ENCODE measurements at places on chromosomes 16 and 17.
A peak's percentile ranks its signal among the peaks of the same experiment; 100 is the strongest.

DNA sequence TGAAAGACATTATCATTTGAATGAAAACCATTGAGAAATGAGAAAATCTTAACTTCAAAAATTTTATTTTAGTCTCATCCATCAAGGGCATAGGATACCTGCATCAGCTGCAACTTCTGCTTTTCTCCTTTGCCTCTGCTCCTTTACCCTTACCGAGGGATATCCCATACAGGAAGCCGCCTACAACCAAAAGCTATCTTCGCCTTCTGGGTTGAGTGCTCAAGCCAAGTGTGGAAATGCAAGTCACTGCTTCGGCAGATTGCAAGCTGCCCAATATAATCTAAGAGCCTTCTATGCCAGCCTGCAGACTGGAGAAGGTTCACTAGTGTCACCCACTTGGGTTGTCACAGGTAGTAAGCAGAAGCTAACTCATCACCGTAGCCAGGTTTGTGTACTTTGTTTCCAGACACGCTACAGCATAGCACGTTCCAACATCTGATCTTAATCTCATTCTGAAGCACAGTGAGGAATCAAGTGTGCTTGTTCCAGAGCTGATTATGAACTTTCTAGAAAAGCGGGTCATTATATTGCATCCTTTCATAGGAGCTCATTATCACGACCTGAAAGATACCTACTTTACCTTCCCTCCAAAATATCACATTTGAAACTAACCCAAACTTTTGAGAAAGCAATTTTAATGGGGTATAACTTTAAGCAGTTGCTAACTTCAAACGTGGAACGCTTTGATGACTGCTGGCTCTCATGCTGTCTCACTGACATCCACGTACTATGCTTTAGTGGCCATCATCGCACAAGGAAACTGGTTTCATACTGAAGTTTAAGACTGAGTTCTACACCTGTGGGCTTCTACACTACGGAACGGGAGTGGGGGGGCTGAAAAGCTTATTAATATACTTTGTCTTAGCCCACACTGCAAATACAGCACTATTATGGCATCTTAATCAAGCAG lies 8.0 kb upstream of the UNK start:
- no peak for DNase-seq

GRCh38 chr16:19137201-19138128 lies 23.7 kb downstream of the ITPRIPL2 start:
- DNase-seq, result peak; percentile 52

- no peak for DNase-seq
Observed at GRCh38 chr17:79980246-79981043, 55.2 kb downstream of the TBC1D16 start.

DNA sequence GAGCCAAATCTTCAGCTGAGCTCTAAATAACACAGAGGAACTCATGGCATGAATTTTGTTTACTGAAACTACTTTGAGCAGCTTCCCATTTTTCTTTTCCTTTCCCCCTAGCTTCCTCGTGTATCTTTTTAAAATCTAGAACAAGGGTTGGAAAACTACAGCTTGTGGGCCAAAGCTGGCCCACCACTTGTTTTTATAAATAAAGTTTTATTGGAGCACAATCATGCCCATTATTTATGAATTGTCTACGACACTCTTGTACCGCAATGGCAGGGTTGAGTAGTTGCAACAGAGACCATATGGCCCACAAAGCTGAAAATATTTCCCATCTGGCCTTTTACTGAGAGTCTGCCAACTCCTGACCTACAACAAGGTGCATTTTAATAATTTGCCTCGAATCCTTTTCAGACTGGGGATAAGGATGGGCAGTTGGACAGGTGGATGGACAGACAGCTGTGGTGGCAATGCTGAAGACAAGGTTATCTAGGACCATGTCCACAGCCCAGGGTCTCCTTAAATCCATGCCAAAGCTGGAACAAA lies 87.7 kb downstream of the RMI2 start:
- no peak for DNase-seq

DNA sequence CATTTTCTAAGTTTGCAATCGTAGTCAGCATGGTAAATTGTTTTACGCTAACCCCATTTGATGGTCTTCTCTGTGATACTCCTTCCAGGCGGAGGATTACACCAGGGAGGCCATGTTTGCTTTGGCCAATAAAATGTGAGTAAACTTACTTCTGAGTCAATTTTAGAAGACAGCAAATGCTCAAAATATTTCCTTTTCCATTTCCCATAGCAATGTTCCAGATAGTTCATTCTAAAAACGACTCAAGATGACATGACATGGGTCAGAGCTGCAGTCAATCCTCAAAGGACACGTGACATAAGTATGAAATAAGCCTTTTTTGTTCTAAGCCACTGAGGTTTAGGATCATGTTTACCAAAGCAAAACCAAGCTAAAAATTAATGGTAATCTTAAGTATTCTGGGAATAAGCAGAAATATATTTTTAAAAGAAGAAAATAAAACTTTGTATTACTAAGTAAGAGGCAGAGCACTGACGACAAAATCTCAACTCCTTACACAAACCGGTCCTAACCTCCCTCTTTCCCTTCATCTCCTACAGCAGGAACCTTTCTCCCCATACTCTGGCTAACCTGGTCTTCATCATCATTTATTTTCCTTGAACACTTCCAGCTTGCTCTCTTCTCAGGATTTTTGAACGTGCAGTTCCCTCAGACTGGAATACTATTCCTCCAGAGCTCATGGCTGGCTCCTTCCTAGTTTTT lies 266.2 kb downstream of the CEP112 start:
- no peak for DNase-seq

- DNase-seq, result no peak
Observed at GRCh38 chr16:30030841-30031413, at the start of gene TLCD3B. Gene TLCD3B (minus strand): TSS chr16:30031271. CDS start chr16:30030527, 744 bp downstream.

- DNase-seq, result no peak
Observed at GRCh38 chr17:20706751-20707373, 127.3 kb downstream of the CDRT15L2 start.

- DNase-seq, result no peak
Observed at GRCh38 chr17:69864462-69864861, 210.6 kb upstream of the KCNJ16 start.

GRCh38 chr16:86499889-86500707 lies 10.2 kb upstream of the FOXF1 start:
- DNase-seq, result no peak

- no peak for DNase-seq
Observed at GRCh38 chr17:66415366-66416206, 113.2 kb downstream of the PRKCA start.

- DNase-seq, result no peak
Observed at GRCh38 chr17:12599186-12599920, 66.3 kb upstream of the MYOCD start.

- no peak for DNase-seq
Observed at GRCh38 chr16:30980959-30981358, 4.0 kb upstream of the HSD3B7 start.

GRCh38 chr17:44604768-44605485 lies 47.6 kb downstream of the FZD2 start:
- no peak for DNase-seq

DNA sequence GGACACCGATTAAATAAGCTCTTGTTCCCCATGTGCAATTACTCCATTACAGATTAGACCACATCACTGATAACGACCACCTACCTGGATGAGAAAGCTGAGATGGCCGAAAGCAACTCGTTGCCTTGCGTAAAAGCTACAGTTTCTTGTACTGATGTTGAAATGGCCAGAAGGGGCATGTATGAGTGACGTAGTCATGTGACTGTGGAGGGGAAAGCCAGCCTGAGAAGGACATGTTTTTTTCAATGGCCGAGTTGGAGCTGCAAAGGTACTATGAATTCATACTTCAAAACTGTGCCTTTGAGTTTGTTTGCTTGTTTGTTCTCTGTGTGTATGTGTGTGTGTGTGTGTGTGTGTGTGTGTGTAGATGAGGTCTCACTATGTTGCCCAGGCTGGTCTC lies 17.0 kb upstream of the HYDIN start:
- no peak for DNase-seq

GRCh38 chr17:62629556-62630364 lies 2.3 kb downstream of the MRC2 start:
- no peak for DNase-seq

DNA sequence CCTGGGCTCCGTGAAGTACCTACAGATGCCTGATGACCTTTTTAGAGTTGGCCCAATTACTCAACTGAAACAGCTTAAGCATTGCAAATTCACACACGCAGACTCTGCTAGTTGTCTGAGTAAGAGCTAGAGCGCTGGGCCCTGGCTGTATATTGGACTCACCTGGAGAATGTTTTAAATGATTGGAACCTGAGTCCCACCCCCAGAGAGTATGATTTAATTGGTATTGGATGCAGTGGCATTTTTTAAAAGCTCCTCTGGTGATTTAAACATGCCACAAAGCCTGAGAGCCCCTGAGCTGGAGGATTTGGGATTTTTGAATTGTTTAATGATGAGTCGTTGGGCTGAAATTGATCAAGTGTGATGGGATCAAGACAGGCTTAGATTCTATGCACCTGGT lies 143.9 kb upstream of the SDK2 start:
- DNase-seq, result no peak

DNA sequence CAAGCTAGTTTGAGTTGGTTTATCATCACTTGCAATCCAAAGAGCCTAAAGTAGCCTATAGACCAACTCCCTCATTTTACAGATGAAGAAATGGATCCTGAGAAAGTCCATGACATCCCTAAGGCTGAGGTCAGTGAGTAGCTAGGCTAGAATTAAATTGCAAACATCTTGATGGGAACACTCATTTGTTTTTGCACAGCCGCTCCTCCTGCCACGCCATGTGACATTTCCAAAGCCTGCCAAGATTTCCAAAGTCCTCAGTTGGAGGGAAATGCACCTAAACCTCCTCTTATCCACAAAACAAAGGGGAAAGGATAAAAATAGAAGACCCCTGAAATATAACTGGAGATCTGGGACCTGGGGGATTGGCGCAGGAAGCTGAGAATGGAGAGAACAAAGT lies 15.0 kb downstream of the TMEM92 start:
- DNase-seq, result peak; percentile 66

DNA sequence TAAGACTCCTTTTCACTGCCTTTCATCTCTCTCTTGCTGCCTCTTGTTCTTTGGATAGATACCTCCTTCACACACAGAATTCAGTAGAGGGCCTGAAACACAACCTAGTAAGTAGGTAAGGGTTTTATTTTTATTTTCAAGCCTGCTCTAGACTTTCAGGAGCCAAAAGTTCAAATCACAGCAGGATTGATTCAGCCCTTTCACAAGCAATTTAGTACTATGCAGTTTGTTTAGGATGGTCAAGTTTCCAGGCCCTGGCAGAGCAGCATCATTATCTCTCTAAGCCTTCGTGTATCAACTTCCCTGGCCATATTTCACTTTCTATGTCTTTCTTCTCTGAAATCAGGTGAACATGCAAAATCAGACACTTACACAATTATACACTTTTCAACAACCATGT lies 148.8 kb upstream of the CORO6 start:
- no peak for DNase-seq

- DNase-seq, result peak; percentile 51
Observed at GRCh38 chr16:47311738-47312505, 148.9 kb downstream of the ITFG1 start.

- no peak for DNase-seq
Observed at GRCh38 chr17:17985555-17985954, 12.9 kb downstream of the DRC3 start.

DNA sequence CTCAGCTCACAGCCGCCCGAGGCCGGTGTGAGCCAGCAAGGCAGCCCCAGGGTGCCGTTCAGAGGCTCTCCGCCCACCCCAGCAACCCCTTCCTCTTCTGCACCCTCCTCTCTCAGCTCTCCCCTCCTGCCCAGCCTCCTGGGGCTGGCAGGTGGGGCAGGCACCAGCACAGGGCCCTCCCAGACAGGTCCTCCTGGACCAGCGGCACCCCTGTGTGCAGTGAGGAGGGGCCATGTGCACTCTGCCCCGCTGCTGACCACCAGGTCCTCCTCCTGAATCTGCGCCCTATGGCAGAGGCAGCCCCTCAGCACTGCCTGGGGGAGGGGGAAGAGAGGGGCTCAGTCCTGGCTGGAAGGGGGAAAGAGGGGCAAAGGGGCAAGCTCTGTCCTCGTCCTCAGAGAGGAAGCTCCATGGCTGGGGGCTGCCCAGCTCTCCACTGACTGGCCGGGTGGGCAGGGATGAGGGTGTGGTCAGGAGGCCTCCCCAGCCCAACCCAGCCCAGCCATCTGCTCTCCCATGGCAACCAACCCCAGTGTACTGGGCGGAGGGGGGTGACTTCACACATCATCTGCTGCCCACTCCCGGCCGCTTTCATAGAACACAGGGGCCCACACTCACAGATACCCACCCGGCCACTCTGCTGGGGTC lies 5.4 kb upstream of the BCAR1 start:
- DNase-seq, result no peak

DNA sequence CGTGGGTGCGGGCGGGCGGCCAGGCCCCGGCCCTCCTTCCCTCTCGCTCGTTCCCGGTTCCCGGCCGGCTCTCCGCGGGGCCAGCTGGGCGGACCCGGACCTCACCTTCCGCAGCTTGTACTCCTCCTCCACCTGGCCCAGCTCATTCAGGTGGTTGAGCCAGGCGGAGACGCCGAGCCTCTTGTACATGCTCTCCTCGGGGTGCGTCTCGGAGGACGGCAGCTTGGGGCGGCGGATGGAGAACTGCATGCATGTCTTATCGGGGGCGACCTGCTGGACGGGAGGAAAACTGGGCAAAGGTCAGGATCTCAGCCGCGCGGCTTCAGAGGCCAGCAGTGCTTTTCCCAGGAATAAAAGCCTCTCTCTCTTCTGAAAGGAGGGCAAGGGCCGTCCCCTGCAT lies 85.4 kb downstream of the TBC1D16 start:
- DNase-seq, result no peak

DNA sequence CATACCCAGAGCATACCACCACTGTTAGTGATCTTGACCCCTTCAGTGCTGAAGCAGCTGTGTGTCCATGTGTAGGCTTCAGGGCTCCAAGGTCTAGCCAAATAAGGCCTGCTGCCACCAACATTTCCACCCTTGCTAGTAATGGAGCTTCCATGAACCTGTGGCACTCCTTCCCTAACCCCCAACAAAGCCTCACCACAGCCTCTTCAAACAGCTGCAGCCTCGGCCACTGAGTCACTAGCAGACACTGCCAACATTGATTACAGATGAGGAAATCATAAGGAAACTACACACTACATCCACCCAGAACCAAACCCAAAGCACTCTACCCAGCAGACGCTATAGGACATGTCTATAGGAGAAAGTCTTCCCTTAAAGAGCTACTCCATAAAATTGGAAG lies 610.7 kb downstream of the KCNJ2 start:
- no peak for DNase-seq

GRCh38 chr17:8939496-8940334 lies 25.8 kb downstream of the PIK3R5 start:
- DNase-seq, result no peak

- no peak for DNase-seq
Observed at GRCh38 chr16:84563786-84564420, 54.0 kb downstream of the COTL1 start.

- no peak for DNase-seq
Observed at GRCh38 chr17:153851-154250, 16.5 kb downstream of the SCGB1C2 start.

DNA sequence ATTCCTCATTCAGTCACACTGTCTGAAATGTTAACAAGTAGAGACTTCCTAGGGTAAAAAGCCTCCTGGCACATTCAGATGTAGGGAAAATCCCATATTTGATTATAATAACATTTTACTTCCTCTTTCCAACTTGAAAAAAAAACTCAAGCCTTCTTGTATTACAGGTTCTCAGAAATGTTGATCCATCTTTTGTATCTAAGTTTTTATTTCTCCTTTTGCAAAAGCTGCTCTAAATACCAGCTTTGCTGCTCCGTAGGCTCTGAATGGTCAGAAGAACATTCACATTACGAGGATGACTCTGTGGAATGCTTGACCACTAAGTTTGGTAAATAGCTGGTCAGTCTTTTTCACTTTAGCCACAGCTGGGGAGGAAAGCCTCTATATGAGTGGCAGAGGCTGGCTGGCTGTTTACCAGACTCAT lies 13.2 kb upstream of the HEATR6 start:
- DNase-seq, result peak; percentile 79

Measured in amniotic epithelial cell (primary cell).